ENCODE measurements at places on chromosomes 3 and 15.
A peak's percentile ranks its signal among the peaks of the same experiment; 100 is the strongest.

- DNase-seq, result no peak
Measured at GRCh38 chr3:184815046-184815930, 3.3 kb downstream of the VPS8 start.

DNA sequence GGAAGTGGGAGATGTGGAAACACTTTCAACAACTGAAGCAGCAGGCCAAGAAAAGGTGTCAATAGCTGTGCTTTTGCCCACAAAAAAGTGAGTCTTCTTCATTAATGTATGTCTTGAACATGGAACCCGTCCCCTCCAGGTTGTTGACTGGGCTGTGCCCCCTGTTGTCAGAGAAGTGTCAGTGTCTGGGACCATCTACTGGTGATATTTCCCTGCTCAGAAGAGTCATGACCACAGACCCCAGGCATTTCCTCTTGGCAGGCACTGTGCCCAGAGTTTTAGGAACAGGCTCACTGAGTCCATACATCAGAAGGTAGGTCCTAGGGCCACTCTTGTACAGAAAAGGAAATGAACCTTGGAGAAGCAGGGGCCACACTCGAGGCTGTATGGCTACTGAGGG is 54.8 kb upstream of the LARS2 start:
- no peak for DNase-seq

GRCh38 chr15:77416148-77416455 is 3.8 kb downstream of the PEAK1 start:
- DNase-seq, result no peak

DNA sequence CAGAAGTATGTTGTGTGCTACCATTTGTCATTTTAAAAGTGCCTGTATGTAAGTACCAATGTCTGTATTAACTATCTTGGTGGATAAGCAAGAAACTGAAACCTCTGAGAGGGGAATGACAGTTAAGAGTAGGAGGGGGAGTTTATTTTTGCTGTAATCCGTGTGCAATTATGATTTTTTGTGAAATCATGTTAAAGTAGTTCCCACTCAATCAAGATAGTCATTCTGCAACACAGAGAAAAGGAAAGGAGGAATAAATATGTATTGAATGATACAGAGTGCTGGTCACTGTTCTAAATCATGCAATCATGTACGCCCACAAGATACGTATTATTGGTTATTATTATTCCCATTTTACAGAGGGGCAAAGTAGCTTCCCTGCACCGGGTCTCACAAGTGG is 105.1 kb upstream of the UBE2E1 start:
- no peak for DNase-seq

DNA sequence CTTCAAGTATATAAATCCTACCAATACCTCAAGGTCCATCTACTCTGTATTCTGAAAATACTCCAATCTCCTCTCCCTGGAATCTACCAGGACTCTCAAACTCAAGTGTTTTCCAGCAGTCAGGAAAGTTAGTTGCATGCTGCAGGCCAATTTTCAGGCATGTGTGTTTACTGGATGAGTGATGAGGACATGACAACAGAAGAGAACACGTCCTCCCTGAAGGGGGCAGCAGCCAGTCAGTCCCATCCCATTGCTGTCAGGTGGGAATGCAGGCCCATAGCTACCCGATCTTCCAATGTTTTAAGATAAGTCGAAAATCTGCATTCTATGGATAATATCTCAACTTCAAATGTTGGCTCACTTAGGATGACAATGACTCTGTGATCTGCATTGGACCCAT is 496.2 kb downstream of the FHIT start:
- no peak for DNase-seq

- DNase-seq, result no peak
Measured at GRCh38 chr15:31065824-31066223, 35.7 kb downstream of the TRPM1 start.

GRCh38 chr15:34047893-34048775 is 9.1 kb upstream of the AVEN start:
- DNase-seq, result no peak

- no peak for DNase-seq
Measured at GRCh38 chr15:53807501-53807900, 48.0 kb upstream of the WDR72 start.

GRCh38 chr3:58383904-58384303 is 49.7 kb downstream of the PDHB start:
- peak; percentile 55 for DNase-seq

DNA sequence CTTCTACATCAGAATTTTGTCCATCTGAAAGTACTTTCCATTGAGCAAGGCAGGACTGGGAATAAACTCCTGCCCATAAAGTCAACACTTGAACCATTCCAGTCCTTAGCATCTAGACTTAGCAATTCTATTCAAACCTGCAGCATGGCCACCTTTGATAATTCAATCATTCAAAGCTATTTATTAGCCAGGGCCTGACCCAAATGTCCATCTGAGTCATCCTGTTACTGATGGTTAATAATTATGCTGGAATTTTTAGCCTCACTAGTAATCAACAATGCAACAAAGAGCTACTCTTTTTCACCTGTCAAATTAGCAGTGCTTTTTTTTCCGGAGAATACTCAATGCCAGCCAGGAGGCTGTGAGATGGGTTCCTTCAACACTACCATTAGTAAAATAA is 72.7 kb upstream of the SNRK start:
- DNase-seq, result peak; percentile 38

DNA sequence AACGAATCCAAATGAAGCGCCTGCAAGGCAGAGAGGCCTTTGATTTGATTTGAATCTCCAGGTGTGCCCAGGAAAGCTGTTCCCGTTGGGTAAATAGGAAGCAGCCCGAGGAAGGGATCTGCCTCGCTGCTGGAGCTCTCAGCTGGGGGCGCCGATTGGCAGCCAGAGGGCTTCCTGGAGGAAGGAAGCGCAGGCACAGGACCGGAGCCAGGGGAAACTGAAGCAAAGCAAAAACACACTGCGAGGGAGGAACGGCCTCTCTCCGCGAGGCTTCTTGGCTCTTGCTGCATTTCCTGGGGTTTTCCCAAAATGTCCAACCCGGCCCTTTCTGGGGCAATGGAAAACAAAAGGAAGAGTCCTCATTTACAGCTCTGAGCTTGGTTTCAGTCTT is 80.3 kb downstream of the TMEM266 start:
- DNase-seq, result no peak

DNA sequence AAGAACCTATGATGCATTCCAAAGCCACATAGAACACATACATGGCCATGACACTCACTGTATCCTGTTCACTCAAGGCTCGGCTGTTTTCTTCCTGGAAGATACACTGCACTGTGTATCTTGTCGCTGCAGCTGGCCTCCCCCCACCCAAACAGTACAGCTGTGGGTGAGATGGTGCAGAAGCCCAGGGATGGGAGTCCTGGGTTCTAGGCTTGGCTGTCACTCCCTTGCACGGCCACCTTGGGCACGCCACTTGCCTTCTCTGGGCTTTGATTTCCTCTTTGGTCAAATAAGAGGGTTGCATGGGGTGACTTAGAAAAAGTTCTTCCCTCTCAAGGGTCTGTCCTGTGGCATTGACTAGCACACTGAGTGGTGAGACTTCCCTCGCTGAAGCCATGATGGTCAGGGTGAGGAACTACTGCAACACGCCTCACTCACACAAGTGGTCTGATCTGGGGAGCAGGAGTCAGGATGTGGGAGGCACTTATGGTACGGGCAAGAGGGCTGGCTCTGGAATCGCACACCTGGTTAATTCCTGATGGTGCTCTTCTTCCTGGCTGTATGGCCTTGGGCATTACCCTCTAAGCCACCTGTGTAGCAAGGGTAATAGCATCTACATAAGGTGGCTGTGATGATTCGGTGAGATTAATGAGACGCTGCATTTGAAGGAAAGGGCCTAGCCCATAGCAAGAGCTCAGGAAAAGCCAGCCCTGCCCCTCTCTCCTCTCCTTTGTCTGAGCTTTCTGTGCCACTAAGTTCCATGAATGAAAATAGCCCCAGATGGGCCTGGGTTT is 44.0 kb downstream of the ANP32A start:
- DNase-seq, result no peak

DNA sequence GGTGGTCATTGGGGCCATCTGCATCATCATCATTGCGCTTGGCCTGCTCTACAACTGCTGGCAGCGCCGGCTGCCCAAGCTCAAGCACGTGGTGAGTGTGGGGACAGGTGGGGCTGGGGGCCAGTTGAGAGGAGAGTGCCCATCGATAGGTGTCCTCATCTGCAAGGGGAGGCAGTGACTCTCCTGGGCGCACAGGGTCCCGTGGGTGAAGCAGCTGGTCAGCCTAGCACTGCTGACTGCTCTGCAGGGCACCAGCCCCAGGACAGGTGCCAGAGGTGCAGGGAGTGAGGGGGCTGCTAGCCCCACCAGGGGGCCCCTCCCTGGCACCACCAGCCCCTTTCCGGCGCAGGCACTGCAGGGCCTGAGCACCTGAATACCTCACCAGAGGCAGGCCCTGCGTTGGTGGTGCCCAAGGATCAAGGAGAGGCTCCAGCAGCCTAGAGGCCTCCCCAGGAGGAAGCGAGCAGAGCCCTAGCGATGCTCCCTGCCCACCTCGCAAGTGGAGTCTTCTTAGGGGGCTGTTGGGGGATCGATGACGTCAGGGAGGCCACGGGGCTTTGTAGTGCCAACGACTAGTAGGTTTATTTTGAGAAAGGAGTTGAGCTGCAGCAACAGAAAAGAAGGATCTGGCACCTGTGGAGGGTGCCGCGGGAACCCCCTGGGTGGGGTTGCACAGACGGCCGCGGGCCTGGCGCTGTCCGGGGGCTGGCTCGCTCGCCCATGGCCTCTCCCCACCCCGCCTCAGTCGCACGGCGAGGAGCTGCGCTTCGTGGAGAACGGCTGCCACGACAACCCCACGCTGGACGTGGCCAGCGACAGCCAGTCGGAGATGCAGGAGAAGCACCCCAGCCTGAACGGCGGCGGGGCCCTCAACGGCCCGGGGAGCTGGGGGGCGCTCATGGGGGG is 976 bp upstream of the ABTB1 start:
- peak; percentile 31 for DNase-seq

DNA sequence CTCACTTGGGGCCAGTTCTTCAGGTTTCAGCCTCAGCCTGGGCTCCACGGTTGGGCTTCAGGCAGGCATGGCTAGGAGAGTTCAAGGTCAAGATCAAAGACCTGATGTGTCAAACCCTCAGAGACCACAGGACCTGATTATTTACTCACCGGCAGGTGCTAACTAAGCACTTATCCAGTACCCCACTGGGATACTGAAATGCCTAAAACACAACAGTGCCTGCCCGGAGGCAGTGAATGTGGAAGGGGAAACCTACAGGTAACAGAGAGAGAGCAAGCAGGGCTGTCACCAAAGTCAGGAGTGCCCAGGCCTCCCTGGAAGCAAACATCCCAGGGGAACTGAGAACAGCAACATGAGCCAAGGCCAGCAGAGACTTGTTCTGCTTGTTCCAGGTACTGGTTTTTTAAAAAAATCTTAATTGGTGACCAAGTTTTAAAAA is 6.7 kb downstream of the IDH2 start:
- DNase-seq, result no peak

- no peak for DNase-seq
Measured at GRCh38 chr3:103393395-103394186, 958.8 kb downstream of the ZPLD1 start.

DNA sequence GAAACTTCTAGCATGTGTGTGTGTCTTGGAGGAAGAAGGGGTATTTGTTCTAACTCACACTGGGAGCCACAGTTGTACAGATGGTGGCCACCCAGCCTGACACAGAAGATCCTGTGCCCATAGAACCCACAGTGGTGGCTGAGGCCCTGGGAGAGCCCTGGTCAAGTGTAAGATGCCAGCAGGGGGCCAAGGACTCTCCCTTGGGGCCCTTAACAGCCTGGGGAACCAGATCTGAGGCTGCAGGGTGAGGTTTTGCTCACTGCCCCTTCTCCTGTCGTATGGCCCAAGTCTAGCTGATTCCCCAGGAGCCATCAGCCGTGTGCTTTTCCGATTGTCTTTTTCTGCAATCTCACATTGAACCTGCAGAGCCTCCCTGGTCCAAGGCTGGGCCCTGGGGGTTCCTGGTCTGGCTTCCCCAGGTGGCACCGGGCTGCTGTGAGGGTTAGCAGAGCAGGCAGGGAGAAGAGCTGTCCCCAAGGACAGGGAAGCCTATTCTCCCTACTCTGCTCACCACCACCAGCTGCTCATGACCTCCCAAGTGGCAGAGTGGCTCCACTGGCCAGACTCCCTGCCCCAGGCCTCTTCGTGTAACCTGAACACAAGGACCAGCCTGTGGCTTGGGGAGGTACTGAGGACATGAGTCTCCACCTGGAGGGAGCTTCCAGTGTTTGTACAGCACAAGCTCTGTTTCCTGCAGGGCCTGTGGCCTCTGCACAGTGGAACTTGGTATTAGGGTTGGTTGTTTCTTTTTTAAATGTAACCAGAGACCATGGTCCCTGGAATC is 51.9 kb downstream of the CA12 start:
- DNase-seq, result no peak

DNA sequence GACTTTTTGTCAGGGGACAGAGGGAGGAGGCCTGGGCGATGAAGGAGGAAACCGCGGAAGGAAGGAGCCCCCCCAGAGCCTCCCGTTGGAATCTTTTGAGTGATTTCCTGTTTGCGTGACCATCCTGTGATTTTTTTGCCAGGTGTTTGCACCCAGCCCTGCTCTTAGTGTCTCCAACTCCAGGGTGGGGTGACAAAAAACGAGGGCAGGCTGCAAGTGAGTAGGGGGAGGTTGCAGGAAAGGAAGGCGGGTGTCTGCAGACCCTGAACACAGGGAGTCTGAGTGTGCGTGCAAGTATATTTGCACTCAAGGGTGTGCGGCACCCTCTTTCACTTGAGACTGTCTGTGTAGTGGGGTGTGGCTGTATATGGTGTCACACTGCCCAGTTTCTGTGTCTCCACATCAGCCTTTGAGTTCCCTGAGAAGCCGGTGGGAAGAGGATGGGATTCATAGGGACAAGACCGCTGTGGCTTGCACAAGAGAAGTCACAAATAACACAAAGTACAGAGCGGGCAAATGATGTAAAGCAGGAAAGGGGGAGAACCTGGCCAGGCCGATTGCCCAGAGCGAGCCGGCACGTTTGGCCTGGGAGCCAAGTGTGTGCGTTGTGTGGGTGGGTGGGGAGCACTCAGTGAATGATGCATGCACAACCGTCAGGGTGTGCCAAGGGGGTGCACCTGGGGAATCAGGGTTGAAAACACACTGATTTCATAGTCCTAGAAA is 6.6 kb downstream of the ISLR2 start:
- no peak for DNase-seq

- peak; percentile 18 for DNase-seq
Measured at GRCh38 chr3:10223676-10224639, 24.3 kb upstream of the TATDN2 start.

DNA sequence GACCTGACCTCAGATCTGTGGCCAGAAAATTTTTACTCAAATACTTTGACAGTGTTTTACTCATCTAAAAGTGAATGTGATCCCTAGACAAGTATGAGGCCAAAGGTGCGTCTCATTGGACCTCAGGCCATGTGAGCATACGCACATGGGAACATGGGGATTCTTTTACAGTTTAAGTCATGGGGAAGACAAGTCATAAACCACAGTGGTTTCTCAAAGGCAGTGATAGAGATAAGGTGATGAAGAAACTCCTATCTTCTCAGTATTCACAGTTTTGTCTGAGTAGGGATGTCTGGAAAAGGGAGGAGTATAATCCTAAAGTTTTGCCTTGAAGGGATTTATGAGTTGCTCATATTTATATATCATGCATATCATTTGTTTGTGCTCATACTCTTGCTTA is 173.8 kb downstream of the FNDC3B start:
- DNase-seq, result no peak

- no peak for DNase-seq
Measured at GRCh38 chr3:6105187-6105586, 755.7 kb upstream of the GRM7 start.

Data from Calu3 (cell line).